ENCODE measurements at places on chromosomes 2 and 18.

GRCh38 chr2:47309472-47309951, 93.4 kb upstream of the MSH2 start:
- DNase-seq: no peak

GRCh38 chr2:225040856-225041206, 1.4 kb downstream of the DOCK10 start:
- DNase-seq: no peak

DNA sequence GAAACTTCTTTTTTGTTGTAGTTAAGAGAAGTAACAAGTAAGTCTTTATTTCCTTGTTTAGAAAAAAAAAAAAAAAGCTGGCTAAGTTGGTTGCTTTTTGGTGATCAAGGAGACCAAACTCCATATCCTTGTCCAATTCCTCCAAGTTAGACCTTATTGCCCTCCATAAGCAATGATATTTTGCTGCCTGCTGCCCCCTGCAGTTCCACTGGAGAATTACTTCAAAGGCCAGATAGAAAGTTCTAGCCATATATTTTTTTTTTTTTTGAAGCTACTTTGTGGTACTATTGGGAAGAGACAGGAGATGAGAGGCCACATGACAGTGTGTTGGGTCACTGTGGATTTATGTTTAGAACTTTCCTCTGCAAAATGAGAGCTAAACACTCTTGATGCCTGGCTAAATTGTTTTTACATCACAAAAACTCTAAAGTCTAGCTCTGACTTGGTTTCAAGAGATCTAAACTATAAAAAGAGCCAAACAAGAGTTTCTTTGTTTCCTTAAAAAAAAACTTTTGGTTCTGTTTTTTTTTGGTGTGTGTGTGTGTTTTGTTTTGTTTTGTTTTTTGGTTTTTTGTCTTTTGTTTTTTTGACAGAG, 80.7 kb upstream of the RASGRP3 start:
- DNase-seq: peak; percentile 2

GRCh38 chr2:191349990-191350389, 104.8 kb downstream of the MYO1B start:
- DNase-seq: no peak

- no peak for DNase-seq
Observed at GRCh38 chr18:23453680-23454058, 582 bp downstream of the RIOK3 start.

DNA sequence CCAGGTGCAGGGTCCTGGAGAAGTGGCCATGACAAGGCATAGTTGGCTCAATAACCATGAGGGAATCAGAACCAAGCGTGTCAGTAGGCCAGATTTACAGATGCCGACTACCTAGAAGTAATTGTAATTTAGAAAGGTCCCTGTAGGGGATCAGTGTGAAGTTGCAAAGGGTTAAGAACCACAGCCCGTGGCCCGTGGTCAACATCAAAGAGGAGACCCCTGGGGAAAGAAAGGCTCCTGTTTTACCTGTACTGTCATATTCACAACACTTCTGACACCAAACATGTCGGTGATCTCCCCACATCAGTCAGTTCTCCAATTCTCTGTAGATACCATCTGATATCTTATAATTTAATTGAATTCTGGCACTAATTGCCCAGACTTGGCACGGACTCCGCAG, 31.0 kb downstream of the SP100 start:
- no peak for DNase-seq

DNA sequence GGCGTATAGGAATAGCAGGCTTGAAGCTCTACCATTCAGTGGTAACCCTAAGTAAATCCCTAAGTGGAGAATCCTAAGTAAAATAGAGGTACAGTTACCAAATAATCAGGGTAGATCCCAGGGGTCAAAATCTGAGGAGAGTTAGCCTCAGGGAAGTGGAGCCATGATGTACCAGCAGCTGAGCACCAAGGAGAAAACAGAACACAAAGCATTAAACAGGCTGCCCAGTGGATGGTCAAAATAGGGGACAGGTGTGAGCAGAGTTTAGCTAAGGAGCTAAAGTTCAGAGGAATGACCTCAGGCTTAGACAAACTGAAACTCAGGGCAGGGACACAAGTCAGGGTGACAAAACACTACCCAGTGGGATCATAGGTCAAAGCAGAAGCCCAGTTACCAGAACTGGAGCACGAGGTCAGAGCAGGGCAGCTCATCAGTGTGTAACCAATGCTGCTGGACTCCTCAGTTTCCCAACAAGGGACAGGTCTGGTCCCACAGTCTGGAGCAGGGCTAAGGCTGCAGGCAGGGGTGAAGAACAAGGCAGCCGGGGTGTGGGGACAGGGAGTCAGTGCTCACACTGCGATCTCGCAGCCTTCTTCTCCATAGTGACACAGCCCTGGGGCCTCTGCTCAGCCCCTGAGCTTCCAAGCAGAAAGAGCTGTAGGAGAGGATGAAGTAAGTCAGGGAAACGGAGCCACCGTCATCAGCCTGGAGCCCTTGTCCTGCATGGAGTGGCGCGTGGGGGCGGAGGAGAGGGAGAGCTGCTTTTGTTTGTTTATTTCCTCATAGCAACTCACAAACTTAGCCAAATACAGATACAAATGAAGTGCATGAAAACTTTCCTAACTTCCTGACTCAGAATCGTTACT, 264.0 kb downstream of the MREG start:
- DNase-seq: no peak

- peak; percentile 10 for DNase-seq
Observed at GRCh38 chr2:109676346-109676902, 62.3 kb downstream of the SOWAHC start.

GRCh38 chr2:206851521-206851920, 86.1 kb downstream of the FASTKD2 start:
- peak; percentile 72 for DNase-seq

DNA sequence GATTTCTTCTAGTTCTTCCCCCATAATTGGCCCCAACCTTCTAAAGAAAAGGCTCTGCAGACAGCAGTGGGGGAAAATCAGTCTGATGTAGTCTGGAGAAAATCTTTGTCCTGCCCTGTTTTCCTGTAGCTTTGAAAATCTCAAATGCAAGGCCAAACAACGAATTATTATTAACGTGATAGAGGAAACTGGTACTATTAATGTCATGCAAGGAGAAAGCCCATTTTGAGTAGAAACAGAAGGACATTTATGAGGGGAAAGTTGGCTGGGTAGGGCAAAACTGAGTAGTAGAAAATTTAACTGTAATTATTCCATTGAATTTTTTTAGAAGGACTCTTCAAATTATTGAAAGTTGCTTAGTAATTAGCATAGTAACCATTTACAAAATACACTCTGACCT, 98.8 kb downstream of the FMNL2 start:
- no peak for DNase-seq

DNA sequence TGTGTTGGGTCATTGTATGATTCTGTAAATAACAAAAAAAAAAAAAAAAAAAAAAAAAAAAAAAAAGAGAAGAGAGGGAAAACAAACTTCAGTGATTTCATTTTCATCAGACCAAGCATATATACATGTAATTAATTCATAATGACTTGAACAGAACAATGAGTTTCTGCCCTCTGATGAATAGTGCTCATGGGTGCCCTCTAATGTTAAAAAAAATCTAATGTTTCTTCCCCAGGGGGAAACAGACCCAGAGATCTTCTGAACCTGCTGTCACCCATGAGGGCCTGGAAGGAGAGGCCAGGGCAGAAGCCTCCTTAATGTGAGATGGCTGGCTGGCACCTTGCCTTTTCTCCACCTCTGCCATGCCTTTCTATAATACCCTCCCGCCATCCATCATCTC, 289.2 kb downstream of the ZNF521 start:
- no peak for DNase-seq

DNA sequence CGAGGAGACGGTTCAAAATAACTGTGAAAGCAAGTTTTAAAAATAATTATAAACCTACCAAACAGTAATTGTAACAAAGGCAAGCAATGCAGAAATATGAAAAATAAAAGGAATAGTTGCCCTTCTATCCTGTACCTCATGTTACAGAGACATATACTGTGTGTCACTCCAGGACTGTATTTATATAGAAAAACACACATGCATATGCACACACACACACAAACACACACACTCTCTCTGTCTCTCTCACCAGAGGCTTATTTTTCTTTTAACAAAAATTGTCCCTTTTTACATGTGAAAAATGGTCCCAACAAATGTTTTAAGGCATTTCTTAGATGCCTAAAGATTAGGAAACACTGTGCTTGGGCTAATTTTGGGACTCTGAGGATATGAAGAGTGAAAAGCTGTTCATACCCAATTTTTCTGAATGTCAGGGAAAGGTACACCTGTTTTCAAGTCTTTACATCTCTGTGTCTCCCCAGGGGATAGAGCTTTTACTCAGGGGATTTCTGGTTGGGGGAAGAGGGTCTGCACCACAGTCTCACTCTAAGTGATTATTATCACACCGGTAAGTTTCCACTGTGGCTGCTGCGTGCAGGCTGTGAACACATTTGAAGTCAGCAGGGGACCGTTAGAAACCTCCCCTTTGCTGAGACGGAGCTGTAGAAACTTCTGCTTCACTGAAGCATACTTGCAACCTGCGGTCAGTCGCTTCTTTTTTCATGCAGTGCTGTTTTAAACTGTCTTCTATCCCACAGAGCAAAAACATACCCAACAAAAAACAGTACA, 51.4 kb upstream of the SPAG16 start:
- DNase-seq: no peak

DNA sequence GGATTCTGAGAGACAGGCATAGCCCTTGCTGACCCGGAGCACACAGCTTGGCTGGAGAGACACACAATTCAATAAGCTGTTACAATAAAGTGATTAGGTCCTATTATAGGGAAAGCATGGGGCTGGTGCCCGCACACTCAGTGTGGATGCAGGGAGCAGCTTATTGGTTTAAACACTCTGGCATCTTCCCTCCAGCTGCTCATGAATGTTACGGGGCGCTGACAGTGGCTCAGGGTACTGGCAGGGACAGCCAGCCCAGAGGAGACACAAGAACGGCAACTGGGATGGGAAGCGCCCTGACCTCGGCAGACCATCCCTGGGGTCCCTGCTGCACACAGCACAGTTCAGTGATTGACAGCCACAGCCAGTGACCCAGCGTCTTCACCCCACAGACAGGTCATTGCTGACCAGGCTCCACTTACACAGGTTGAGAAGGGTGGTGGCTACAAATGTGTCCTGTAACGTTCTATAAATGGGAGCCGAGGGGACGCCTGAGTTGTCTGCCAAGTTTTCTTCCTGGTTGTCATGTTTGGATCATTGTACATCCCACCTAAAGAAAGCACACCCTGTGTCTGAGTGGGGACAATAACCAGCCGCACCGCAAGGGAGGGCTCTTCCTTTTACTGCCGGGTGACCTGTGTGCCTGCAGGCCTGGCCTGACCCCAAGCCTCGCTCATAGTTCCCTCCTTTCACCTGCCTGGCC, 60.3 kb downstream of the SH3BP4 start:
- DNase-seq: no peak

GRCh38 chr2:222442665-222443064, 18.3 kb downstream of the SGPP2 start:
- no peak for DNase-seq

GRCh38 chr2:649426-650342, 27.5 kb downstream of the TMEM18 start:
- no peak for DNase-seq

GRCh38 chr2:81304154-81304830, 999.7 kb upstream of the LRRTM1 start:
- DNase-seq: no peak

DNA sequence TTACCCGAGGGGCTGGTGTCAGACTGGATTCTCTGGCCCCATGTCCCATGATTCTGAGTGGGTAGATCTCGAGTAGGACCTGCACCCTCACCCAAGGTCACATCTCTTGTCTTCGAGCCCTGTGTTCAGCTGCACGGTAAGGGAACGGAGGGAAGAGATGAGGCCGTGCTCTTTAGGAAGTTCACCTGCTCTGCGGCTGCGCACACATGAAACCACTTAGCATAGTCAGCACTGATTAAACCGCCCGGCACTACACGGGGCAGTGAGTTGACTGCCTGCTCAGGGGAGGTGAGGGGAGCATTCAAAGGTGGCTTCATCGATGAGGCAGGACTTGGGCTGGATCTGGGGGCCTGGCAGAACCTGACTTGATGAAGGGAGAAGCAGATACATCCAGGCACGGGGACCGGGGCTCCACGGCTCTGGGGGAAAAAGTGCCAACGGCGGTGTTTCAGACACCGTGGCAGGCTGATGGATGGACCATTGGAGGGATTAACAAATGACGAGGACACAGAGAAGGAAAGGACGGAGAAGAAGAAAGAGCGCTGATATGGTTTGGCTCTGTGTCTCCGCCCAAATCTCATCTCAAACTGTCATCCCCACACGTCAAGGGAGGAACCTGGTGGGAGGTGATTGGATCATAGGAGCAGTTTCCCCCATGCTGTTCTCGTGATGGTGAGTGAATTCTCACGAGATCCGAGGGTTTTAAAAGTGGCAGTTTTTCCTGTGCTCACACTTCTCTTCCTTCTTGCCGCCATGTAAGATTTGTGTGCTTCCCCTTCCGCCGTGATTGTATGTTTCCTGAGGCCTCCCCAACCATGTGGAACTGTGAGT, 248.6 kb downstream of the CYP26B1 start:
- DNase-seq: no peak

Measured in DMS 273 treated with DMSO at 0.1 percent for 48 hours (cell line).